HCEC 1CT (cell line): ENCODE measurements at places on chromosomes 4 and X.

GRCh38 chrX:29555465-29556091, 659.8 kb upstream of the MAGEB2 start:
- peak; percentile 26 for DNase-seq

DNA sequence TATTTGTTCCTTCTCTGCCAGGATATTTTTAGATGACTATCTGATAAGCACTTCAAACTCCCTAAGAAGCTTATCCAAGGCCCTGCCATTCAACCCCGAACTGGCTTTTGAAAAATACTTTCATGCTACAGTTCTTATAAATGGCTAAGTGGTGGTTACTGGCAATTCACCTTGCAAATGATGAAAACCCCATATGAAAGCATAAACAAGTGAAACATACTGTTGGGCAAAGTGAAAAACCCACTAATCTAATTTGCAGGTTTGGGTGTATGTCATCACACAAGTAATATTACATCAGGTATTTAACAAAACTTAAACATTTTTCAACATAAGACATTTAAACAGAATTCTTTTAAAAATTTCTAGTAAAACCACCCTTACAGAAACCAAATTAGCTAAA, 31.1 kb downstream of the TAPT1 start:
- DNase-seq = no peak

- DNase-seq = no peak
Measured at GRCh38 chr4:2401610-2401983, 16.8 kb downstream of the ZFYVE28 start.

DNA sequence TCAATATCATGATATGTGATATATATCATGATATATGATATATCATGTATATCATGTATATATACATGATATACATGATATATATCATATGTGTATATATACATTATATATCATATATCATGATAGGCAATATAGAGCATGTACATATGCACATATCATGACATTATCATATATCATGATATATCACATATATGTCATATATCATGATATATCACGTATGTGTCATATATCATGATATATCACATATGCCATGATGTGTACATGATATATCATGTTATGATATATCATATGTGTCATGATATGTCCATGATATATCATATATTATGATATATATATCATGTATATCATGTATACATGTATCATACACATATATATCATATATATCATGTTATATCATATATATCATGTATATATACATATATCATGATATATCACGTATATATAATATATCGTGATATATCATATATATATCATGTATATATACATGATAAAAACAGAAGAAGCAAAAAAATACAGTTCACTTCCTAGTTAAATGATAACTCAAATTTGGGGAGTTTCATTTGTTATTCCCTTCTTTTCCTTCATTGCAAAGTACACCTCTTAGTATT, 670.1 kb upstream of the EPHA5 start:
- no peak for DNase-seq
